Activated CD8-positive, alpha-beta memory T cell treated with anti-CD3 and anti-CD28 coated beads for 4 hours (primary cell): ENCODE measurements at places on chromosomes 16 and 17.
A peak's percentile ranks its signal among the peaks of the same experiment; 100 is the strongest.

- DNase-seq, result no peak
Observed at GRCh38 chr16:1073566-1074378, 1.2 kb downstream of the SSTR5 start.

DNA sequence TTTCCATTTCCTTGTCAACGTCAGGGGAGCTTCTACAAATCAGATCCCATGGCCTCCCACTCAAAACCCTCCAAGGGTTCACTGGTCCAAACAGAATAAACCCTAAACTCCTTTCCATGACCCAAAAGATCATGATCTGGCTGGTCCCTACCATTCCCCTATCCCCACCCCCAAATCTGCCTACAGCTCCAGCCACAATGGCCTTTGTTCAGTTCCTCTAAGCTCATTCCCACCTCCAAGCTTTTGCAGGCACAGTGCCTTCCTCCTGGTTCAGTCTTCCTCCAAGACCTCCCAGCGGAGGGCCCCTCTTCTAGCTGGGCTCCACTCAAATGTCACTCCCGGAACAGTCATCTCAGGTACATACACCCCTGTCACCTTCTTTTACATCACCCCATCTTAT lies 2.0 kb downstream of the GPRC5B start:
- no peak for DNase-seq

DNA sequence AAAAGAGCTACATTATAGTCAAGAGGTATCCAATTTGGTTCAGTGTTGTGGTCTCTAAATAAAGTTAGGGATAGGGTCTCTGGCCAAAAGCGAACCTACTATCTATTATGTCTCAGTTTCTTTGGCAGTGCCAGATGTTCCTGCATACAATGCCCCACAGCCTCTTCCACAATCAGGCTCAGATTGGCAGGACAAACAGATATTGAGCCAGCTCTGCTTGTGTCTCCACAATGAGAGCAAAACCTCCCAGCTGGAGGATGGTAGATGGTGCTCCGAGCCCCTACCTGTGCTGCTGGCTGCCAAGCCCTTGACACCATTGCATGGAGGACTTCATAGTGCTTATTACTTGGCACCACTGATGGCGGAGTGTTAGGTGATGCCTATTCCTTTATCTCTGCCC lies 19.7 kb downstream of the PHAF1 start:
- no peak for DNase-seq

- no peak for DNase-seq
Observed at GRCh38 chr17:60947100-60947499, 269.4 kb downstream of the BCAS3 start.

DNA sequence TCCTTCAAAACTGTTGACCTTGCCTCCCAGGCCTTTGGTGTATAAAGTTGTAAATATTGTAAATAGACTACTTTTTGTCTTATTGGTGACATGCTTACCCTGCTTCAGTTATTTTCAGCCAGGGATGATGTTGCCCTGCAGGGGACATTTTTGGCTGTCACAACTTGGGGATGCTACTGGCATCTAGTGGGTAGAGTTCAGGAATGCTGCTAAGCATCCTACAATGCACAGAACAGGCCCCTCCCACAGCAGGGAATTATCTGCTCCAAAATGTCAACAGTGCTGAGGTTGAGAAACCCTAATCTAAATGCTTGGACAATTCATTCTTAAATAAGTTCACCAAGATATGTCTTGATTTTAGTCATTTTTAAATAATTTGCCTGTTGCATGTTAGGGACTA lies 459.8 kb downstream of the PMP22 start:
- no peak for DNase-seq

DNA sequence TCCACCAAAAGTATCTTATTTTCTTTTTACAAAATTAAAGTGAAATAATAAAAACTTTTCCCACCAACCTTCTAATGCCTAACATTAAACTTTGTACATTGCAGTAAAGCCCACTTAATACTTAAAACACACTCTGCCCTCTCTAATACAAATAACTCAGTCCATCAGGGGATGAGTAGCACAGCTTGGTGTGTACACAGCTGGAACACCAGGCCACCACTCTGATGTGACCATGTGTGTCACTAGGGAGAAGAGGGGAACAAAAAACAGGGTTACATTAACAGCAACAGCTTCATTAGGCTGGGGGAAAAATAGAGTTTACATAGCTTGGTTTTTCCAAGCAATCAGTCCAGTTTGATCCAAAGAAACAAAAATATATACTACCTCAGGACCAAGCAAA lies 295.0 kb downstream of the CEP112 start:
- no peak for DNase-seq

DNA sequence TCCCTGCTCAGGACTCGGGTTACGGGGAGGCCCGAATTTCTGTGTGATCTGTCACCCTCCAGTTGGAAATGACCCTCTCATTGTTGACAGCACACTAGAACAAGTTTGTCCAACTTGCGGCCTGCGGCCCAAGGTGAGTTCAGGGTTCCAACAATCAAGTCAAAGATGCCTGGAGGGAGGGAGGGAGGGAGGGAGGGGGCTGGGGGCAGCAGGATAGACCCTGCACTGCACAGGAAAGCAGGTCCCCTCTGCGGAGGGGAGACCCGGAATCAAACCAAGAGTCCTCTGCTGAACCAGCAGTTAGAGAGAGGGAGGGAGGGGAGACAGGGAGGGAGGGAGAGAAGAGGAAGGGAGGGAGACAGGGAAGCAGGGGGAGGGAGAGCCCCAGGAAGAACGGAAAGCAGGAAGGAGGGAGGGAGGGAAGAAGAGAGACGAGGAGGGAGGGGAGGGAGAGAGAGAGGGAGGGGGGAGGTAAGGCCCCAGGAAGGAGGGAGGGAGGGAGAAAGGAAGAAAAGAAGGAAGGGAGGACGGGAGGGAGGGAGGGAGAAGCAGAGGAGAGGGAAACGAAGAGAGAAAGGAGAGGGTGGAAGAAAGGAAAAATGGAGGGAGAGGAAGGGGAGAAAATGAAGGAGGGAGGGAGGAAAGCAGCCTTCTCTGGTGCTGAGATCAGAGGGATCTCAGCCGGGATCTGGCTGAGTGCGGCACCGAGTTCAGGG lies 96.7 kb upstream of the CDH5 start:
- DNase-seq, result no peak

- DNase-seq, result no peak
Observed at GRCh38 chr17:43531082-43531378, 15.1 kb downstream of the ETV4 start.

DNA sequence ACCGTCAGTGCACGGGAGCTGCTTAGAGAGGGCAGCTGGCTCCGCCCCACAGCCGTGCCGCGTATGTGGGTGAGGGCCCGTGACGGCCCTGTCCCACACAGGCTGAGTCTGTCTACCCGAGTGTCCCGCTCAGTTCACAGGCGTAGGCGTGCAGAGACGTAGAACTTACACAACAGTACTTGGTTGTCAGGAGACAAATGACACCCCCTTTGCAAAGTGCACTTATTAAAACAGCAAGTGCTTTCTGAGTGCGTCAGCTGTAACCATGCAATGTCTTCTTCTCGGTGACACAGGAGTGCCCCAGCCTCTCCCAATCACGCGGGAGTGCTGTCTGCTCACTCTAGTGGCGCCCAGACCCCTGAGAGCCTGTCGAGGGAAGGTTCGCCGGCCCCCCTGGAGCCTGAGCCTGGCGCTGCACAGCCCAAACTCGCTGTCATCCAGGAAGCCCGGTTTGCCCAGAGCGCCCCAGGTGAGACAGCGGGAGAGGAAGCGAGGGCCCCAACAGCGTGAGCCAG lies 64.2 kb downstream of the FOXK2 start:
- DNase-seq, result no peak

GRCh38 chr17:82051776-82052637 lies at the start of the genes GPS1 and RFNG:
Gene GPS1, plus strand, starts transcription at chr17:82051898. Its CDS starts 34 bp downstream, at chr17:82051932.
Gene RFNG, minus strand, starts transcription at chr17:82051811. Its CDS starts 45 bp downstream, at chr17:82051766.
- DNase-seq, result peak; percentile 58

DNA sequence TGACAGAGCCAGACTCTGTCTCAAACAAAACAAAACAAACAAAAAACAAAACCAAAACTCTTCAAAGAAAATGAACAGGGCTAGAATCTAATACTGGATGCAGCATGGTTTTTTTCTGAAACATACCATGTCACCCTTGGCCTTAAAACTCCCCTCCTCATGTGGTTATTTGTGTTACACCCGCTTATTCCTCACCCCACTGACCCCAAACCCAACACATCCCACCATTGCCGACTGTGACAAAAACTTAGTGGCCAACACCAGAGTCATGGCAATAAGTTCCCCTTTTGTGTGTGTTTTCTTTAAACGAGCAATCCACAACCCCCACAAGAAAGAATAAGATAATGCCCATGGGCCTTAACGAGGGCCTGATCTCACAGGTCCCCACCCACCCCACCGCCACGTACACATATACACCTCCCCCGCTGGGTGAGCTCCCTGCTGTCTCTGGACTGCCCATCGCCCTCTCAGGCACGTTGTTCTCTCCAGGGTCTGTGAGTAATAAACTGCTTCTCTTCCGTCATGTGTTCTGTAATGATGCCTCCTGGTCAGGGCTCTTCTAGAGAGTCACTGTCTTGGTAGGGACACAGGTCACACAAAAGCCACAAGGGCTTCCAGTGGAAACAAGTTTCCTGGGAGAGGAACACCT lies 16.8 kb upstream of the ENGASE start:
- no peak for DNase-seq

DNA sequence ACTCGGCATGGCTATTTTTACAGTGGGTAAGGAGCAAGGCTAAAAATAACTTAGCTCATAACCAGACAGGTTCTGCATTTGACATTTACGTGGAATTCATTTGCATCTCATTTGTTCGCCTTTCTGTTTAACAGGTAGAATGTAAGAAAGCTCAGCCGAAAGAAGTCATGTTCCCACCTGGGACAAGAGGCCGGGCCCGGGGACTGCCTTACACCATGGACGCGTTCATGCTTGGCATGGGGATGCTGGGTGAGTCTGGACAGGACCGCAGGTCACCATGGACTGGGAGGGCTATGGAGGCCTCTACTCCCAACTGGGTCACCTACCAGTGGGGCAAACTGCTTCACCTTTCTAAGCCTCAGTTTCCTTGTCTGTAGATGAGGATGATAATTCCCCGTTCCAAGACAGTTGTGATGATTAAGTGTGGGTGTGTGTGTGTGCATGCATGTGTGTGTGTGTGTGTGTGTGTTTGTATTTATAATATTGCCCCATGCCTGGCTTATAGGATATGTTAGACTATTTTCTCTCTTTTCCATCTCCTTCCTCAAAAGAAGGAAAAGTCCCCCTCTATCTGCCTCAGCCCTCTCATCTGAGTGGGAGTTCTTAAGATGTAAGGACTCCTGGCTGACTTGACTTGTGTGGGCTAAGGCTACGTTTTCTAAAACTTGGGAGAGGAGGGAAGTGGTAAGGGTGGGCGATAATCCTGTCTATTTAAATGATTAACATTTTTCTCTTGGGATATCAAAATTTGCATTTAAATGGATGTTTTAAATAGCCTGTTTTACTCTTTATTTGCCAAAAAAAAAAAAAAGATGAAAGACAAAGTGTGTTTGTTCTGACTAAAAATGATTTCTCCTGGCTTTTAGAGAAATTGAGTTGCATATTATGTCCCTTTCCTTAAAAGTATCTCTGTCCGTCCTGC lies 129.0 kb downstream of the CCDC182 start:
- DNase-seq, result no peak

GRCh38 chr17:58265902-58266875 lies 14.5 kb downstream of the MPO start:
- DNase-seq, result no peak
